ENCODE measurements at places on chromosomes 16 and 17.

GRCh38 chr17:81195941-81196495 is 26.7 kb downstream of the CEP131 start:
- DNase-seq: no peak

- DNase-seq: no peak
Observed at GRCh38 chr16:53895851-53896250, 191.9 kb downstream of the FTO start.

DNA sequence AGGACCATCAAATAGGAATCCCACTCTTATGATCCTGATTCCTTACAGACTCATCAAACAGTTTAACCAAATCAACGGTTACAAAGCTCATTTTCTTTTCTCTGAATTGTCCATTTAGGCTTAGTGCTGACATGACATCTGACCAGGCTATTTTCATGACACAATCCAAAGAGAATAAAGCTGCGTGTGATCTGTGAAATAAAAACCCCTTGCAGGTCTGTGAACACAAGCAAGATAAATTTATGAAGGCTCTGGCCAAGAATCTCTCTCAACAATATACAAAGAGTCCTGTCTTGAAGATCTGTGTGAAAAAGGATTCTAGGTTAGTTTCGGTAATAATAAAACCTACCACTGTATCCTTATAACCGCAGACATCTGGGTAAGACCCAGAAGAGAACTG is 22.0 kb downstream of the COG1 start:
- no peak for DNase-seq

- DNase-seq: no peak
Observed at GRCh38 chr17:67258821-67259468, 13.9 kb upstream of the HELZ start.

DNA sequence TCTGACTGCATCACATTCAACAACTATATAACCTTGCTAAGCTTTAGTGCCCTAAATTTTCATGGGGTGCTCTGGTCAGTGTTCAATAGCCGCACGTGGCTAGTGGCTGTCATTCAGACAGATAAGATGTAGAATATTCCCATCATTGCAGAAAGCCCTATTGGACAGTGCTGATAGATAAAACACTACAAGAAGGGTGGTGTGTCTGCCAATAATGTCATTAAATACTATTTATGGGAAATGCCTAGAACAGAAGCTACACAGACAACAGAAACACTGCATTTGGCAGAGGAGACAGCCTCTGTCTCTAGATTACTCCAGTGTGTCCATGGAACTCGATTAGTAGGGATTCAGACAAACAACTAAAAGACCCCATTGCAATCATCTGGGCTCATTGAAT is 28.4 kb upstream of the PMP22 start:
- no peak for DNase-seq

- DNase-seq: no peak
Observed at GRCh38 chr17:80636361-80637018, 91.9 kb downstream of the RPTOR start.

- no peak for DNase-seq
Observed at GRCh38 chr16:23482778-23483177, 27.5 kb downstream of the GGA2 start.

- no peak for DNase-seq
Observed at GRCh38 chr17:9465210-9465921, 110.3 kb downstream of the STX8 start.

- DNase-seq: no peak
Observed at GRCh38 chr17:18328643-18329204, 13.6 kb downstream of the SMCR8 start.

DNA sequence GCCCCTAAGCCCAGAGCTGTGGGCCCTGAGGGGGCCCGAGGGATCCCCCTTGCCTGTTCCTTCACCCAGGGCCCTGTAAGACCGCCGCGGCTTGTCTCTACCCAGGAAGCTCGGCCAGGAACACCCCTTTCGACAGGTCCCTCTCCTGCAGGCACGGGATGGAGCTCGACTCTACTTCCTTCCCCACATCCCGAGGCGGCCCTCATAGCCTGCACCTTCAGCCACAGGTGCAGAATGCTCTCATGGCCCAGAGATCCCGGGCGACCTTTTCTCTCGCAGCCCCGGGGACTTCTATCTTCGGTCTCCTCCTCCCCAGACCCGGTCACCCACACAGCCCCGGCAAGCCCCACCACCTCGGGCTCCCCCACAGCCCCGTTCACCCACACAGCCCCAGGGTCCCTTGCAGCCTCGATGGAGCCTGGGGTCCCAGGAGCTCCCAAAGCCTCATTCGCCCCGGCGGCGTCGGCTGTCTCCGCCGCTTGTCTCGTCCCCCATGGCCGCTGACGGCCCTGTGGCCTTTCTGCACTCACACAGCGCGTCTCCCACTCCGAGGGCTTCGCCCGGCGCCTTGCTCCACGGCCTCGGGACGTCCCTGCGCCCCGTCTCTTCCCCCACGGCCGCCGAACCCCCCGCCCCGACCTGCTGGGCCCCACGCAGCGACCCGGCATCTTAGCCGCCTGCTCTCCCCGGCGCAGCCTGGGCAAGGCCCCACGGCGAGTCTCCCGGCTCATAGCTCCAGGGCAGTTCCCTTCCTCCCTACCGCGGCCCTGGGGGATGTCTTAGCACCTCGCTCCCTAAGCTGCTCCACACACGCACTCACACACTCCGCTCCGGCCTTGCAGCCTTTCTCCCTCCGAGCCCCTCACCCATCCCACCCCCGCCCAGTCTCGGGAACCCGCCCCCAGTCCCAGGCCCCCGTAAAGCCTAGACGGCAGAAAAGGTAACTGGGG is 650 bp downstream of the KIAA0753 start:
- no peak for DNase-seq

- no peak for DNase-seq
Observed at GRCh38 chr16:22053921-22054341, 38.4 kb upstream of the VWA3A start.

- no peak for DNase-seq
Observed at GRCh38 chr16:25608002-25608401, 83.8 kb upstream of the HS3ST4 start.

GRCh38 chr16:29915590-29916247 is 10.3 kb downstream of the KCTD13 start:
- no peak for DNase-seq

- DNase-seq: no peak
Observed at GRCh38 chr17:65472666-65473309, 88.7 kb downstream of the AXIN2 start.

DNA sequence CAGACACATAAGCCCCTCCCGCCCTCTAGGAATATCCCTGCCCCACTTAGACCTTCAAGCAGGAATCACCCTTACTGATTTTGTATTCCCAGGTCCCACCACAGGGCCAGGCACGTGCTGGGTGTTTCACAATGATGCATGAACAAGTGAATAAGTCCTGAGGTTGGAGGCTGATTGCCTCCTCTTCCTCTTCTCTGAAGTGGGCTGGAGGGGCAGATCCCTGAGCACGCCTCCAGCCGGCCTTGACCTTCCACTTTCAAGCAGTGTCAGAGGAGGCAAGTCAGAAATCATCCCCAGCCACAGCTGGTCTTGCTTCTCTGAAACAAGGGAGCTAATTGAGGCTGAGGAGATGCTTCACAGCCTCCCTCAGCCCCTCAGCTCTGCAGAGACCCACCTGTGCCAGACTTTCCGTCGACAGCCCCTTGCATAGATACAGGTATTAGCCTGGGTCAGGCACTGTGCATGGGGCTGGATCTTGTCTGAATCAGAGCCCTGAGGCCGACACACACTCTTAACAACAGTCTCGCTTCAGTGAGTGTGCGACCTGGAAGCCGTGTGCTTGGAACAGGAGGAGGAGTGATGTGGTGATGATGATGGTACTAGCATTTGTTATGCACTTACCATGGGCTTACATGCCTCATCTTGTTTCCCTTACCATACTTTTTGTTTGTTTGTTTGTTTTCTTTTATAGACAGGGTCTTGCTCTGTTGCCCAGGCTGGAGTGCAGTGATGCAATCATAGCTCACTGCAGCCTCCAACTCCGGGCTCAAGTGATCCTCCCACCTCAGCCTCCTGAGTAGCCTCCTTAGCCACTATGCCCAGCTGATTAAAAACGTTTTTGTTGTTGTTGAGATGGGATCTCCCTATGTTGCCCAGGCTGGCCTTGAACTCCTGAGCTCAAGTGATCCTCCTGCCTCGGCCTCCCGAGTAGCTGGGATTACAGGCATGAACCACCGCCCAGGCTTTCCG is 15.0 kb downstream of the MRM1 start:
- no peak for DNase-seq

- no peak for DNase-seq
Observed at GRCh38 chr17:17536702-17537101, 40.5 kb upstream of the RASD1 start.

DNA sequence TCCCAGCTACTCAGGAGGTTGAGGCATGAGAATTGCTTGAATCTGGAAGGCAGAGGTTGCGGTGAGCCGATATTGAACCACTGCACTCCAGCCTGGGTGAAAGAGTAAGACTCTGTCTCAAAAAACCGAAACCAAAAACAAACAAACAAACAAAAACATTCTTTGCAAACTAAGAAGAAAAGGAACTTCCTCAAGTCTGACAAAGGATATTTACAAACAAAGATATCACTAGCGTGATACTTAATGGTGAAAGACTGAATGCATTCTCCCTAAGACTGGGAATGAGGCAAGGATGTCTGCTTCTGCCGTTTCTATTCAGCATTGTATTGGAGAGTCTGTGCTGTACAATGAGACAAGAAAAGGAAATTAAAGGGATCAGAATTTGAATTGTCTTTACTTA is 10.5 kb upstream of the MPO start:
- DNase-seq: no peak

DNA sequence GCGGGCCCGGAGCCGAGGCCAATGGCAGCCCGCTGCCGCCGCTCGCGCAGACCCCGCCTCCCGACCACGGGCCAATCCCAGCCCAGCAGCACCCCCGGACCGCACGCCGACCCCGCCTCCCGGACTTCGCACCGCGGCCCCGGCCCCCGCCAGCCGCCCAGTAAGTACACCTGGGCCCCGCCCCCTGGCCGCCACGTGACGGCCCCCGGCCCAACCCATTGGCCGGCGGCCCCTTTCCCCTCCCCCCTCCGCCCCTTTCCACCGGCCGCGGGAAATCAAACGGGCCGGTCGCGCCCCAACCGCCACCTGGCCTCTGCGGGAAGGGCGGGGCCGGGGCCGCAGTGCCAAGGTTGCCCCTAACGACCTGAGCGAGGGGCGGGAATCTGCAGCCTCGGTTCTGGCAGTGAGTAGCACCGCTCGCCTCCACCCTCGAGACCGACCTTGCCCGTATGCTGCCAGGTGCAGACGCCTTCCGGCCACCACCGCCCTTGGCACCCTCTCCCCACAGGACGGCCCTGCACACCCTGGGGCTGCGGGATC is at the start of gene YBX2:
Gene YBX2, minus strand, starts transcription at position 26 of the 540 bp plus-strand sequence. CDS start 139 bp downstream, outside the sequence.
- peak; percentile 79 for DNase-seq

DNA sequence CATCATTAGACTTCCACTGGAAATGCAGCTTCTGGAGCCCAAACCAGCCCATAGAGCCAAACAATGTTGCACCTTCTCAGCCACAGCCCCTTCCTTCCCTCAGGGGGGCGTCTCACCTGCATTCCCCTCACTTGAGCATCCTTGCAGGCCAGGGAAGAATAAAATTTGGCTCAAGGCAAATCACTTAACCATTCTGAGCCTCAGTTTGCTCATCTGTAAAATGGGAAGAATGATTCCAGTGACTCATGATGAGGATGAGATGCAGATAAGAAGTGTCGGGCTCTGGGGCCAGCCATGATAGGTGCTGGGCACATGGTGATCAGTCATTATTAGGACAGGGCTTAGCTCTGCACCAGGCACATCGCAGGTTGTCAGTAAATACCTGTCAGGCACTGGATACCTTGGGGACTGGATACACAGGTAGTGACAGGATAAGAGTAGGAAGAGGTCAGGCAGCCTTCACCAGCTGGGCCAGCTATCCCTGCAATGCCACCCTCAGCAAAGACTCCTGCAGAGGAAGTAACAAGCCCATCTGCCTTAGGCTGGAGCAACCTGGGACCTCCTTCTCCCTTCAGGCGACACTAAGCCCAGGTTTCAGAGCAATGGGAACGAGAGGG is 208.0 kb upstream of the TNRC6C start:
- DNase-seq: no peak

DNA sequence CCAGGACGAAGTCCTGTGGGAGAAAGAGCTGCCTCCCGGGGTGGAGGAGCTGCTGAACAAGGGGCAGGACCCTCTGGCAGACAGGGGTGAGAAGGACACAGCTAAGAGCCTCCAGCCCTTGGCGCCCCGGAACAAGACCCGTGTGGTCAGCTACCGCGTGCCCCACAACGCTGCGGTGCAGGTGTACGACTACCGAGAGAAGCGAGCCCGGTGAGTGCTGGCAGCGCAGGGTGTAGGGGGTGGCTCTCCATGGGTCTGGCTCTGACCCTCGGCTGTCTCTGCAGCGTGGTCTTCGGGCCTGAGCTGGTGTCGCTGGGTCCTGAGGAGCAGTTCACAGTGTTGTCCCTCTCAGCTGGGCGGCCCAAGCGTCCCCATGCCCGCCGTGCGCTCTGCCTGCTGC is 21.4 kb downstream of the MVP start:
- no peak for DNase-seq

GRCh38 chr17:57385975-57386374 is 129.7 kb downstream of the MSI2 start:
- no peak for DNase-seq

DNA sequence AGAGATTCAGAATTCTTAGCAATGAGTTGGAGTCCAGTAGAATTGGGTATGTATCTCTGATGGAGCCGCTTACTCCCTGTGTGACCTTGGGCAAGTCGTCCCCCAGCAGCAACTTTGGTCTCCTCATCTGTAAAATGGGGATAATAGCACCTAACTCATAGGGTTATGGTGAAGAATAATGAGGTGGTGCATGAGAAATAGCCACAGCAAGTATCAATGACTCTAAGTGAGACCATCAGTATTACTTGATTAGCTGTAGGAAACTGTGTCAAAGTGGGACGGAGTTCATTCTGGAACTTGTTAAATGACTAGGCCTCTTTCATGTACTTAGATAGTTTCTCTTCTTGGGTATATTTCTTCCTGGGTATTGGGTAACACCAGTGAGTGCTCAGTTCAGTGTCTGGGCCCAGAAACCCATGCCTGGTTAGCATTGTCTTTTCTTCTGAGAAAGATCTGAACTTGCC is 6.4 kb downstream of the PRKCB start:
- no peak for DNase-seq

GRCh38 chr16:4460936-4461249 is 13.5 kb downstream of the NMRAL1 start:
- no peak for DNase-seq

- DNase-seq: no peak
Observed at GRCh38 chr17:1940810-1941185, 84.3 kb downstream of the RTN4RL1 start.

GRCh38 chr16:67407176-67407787 is 9.0 kb downstream of the ZDHHC1 start:
- no peak for DNase-seq

Data from stimulated activated CD8-positive, alpha-beta memory T cell treated with anti-CD3 and anti-CD28 coated beads, Interleukin-7, amount 100 ng/mL, for 48 hours (primary cell).